Vagina (tissue), 2 donors: ENCODE measurements at places on chromosomes 7 and 10. TPM values are rescaled to one million over a fixed set of nuclear protein-coding genes. Genes with fewer than 3 reads are reported as not detected.

GRCh38 chr7:157442993-157443831 is 106.4 kb downstream of the DNAJB6 start:
- H3K4me1 ChIP-seq: no peaks in the 10 kb centered on the region
- no peaks in the 10 kb centered on the region for H3K36me3 ChIP-seq
- DNase-seq: no peak

The EGR2 gene
- total RNA-seq: 3.2 TPM

GRCh38 chr10:30188101-30188500 is 128.7 kb upstream of the JCAD start:
- peak overlapping the region; percentile 16 for H3K27ac ChIP-seq
- no peaks in the 10 kb centered on the region for H3K27me3 ChIP-seq
- peaks cover 10% of the 10 kb centered on the region for H3K4me1 ChIP-seq
- no peak for DNase-seq
- no peaks in the 10 kb centered on the region for H3K36me3 ChIP-seq
- H3K4me3 ChIP-seq: no peak overlapping the region

- H3K4me1 ChIP-seq: no peaks in the 10 kb centered on the region
- H3K27me3 ChIP-seq: no peaks in the 10 kb centered on the region
- no peaks in the 10 kb centered on the region for H3K36me3 ChIP-seq
- no peak overlapping the region for H3K27ac ChIP-seq
- no peak for DNase-seq
Measured at GRCh38 chr10:36163827-36164226, 521.7 kb upstream of the FZD8 start.

DNA sequence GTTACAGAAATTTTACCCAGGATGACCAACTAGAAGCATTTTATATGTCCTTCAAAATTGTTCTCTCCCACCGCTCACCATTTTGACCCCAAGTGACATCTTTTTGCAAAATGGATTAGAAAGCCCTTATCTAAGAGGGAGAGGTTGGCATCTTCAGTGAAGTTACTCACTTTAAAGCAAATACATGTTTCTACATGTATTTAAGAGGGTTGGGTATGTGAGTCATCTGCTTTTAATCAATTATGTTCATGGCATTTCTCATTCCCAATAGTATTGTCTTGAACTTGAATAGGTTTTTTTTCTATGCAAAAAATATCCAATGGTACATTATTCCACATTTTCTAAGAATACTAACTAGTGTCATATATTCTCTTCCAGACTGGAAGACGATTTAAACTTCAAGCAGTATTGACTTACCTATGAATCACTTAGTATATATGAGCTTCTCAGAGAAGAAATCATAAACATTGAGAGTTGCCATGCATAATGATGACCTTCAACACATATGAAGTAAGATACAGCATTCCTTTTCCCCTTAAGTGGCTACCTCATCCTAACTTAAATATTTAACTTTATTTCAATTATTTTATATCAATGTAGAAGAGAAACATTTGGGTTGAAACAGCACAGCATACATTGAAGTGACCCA is 132.8 kb downstream of the POLR1F start:
- no peaks in the 10 kb centered on the region for H3K36me3 ChIP-seq
- no peaks in the 10 kb centered on the region for H3K4me1 ChIP-seq
- H3K4me3 ChIP-seq: no peak overlapping the region
- no peaks in the 10 kb centered on the region for H3K27me3 ChIP-seq
- DNase-seq: no peak
